IMR-90 (cell line): ENCODE measurements at places on chromosomes 2 and 18. TPM values are rescaled to one million over a fixed set of nuclear protein-coding genes. Genes with fewer than 3 reads are reported as not detected.

The SLC5A7 gene
- total RNA-seq = not detected in 2 replicates

The ALK gene
- not detected in 2 replicates for total RNA-seq

The DNER gene
- under 0.01 TPM in 2 replicates for total RNA-seq

The KCTD1 gene
- 4.7 and 5.0 TPM in 2 replicates for total RNA-seq

The LYG1 gene
- not detected in 2 replicates for total RNA-seq

The LHCGR gene
- total RNA-seq = under 0.01 and 0.18 TPM in 2 replicates

The PLB1 gene
- 0.90 and 1.4 TPM in 2 replicates for total RNA-seq

The REEP1 gene
- under 0.01 TPM in 2 replicates for total RNA-seq

The REG3G gene
- not detected in 2 replicates for total RNA-seq

The IGFBP2 gene
- 33.5 and 36.7 TPM in 2 replicates for total RNA-seq

The UNC80 gene
- total RNA-seq = not detected in 2 replicates

The CYP1B1 gene
- total RNA-seq = 1.1 and 1.9 TPM in 2 replicates

DNA sequence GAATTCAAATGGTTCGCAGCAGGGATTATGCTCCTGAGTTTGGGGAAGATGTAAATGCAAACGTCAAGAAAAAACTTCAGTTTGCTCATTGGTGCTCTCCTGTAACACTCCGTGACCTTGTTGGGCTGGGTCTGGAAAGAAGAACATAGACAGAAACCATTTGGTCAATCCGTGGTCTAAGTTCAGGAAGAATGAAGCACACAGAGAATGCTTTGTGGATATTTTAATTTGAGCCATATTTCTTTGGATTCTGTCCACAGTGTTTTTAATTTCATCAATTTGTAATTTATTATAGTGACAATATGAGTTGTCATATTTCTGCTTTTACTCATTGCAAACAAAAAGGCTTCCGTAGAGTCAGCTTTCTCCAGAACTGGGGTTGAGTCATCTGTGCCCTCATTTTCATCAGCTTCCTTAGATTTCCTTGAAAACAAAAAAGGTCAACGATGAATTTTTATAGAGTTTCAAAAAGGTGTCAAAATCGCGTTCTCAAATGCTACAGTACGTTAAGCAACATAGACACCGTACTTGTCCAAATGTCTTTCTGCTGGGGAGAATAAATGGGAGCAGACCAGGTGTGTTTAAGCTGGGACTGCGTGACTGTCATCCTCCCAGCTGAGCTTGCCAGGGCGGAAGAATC is 606.4 kb downstream of the RNF144A start:
- DNase-seq = no peak

DNA sequence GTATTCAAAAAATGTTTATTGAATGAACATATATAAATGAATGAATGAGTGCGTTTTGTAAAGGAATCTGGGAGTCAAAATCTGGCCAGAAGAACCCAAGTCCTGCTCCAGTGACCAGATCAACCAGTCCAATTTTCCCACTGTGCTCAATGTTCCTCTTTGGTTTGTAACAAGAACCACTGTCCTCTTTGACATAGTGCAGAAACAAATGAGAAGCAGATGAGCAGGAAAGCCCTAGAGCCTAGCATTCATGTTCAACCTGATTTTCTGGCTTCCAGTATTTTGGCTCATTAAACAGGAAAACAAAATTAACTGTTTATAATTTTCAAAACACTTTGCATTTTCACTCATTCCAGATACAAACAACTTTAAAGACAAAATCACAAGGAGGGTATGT is 23.2 kb downstream of the FAM124B start:
- no peak for DNase-seq

DNA sequence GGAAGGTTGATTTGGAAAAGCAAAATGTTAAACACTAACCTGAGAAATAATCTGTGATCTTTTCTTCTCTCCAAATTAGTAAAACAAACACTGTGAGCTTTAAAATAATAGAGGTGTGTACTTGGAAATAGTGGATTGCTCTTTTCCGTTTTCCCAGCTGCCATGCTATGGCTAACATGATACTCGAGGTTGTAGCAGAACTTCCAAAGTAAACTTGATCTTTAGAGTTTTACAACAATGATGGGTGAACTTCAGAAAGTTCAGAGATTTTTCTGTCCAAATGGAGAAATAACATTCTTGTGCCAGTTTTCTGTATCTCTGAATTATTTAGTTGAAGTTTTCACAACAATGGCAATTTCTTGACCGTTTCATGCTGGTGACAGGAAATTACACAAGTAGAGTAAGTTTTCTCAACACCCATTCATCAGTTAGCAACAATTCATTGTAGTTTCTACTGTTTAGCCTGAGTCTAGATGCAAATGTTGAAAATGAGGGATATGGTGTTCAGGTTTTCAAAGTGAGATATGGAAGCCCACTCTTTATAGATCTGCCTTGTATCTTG is 135.3 kb upstream of the CTAGE1 start:
- DNase-seq = no peak

DNA sequence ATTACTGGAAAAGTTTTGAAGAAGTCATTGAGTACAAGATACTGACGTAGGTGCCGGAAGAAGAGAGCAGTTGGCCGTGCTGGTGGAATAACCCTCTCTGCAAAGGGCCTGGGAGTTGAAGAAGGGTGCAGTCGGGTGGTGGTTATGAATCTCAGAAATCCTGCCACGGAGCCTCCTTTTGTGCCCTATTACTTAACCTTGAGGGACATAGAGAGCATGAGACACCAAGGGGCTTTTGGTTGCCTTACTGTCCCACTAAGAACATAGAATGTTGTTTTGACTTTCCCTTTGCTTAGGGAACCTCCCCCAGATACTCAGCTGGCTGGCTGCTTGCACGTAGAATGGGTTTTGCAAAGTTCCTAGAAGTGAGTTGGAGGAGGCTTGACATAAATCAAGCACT is 1.3 kb upstream of the CD28 start:
- no peak for DNase-seq

- DNase-seq = no peak
Observed at GRCh38 chr2:42386682-42387081, 25.7 kb upstream of the COX7A2L start.

DNA sequence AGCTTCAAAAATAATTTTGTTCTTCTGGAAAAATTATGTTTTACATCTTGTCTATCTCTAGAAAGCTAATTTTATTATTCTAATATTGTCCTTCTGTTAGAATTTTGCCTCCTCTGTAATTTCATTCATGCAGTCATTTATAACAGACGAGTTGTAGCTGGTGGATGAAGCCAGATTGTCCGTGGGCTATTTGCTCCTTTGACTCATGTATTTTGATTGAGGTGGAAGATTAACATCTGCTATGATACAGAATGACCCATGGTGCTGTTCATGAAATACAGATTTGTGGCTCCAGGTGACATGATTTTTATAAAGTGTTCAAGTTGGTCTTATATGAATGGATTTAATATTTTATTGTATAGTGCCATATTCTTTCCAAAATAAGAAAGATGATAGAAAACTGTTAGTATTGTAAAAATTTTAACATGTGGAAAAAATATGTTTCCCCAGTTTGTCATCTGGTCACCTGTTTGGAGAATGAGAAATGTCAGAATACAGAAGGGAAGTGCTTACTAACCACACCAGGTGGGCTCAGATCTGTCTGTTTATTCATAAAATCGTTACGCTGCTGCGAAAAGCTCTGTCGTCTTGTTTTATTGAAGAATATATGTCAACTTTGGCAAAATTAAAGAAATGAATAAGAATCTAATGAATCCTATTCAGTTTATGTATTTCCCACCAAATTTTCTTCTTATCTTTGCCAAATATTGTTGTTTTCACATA is 20.4 kb upstream of the L3MBTL4 start:
- no peak for DNase-seq

- no peak for DNase-seq
Observed at GRCh38 chr18:76725445-76725844, 96.9 kb upstream of the ZNF236 start.

- no peak for DNase-seq
Observed at GRCh38 chr18:27042177-27042576, 142.9 kb downstream of the CHST9 start.

GRCh38 chr2:19360266-19360965 is 2.0 kb upstream of the OSR1 start:
- no peak for DNase-seq

DNA sequence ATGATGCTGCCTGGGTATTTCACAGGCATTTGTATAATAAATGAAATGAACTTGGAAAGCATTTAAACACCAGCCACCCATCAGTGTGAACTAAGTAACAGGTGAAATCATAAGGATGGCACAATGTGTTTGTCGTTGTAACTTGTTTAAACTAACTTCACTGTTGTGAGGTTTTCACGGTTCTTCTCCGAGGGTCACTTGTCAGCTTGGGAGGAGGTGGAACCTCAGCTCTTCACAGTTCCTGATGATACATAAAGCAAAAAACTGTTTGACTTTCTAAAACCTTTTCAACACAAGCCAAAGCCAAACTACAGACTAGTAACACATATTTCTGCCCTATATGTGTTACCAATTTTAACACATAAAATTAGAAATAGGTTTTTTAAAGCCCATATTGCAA is 13.1 kb downstream of the TMEM18 start:
- no peak for DNase-seq

DNA sequence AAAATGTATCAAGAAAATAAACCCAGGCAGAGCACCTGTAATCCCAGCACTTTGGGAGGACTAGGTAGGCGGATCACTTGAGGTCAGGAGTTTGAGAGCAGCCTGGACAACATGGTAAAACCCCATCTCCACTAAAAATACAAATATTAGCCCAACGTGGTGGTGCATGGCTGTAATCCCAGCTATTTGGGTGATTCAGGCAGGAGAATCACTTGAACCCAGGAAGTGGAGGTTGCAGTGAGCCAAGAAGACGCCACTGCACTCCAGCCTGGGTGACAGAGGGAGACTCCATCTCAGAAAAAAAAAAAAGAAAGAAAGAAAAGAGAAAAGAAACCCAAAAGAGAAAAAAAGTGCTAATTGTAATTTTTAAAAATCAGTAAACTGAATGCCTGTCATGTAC is 41.4 kb downstream of the DDX18 start:
- DNase-seq = no peak

- DNase-seq = peak; percentile 75
Observed at GRCh38 chr2:230885463-230886130, 20.9 kb downstream of the ITM2C start.

GRCh38 chr2:25256488-25256875 is 85.2 kb downstream of the DNMT3A start:
- no peak for DNase-seq

DNA sequence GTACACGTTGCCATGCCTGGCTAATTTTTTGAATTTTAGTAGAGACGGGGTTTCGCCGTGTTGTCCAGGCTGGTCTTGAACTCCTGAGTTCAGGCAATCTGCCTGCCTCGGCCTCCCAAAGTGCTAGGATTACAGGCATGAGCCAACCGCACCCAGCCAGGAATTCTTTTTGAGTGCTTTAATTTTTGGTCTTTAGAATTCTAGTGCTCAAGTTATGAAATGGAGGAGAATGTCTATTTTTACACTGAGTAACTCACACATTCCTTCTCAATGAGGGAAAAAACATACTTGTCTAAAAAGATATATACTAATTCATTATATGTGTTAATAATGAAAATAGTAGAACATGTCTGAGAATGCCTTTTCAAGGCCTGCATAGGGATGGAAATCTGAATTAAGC is 8.5 kb downstream of the ZNF396 start:
- DNase-seq = no peak

GRCh38 chr2:73611867-73612266 is 30.4 kb downstream of the NAT8 start:
- DNase-seq = peak; percentile 31

GRCh38 chr2:149902081-149902480 is 314.5 kb upstream of the MMADHC start:
- DNase-seq = no peak

DNA sequence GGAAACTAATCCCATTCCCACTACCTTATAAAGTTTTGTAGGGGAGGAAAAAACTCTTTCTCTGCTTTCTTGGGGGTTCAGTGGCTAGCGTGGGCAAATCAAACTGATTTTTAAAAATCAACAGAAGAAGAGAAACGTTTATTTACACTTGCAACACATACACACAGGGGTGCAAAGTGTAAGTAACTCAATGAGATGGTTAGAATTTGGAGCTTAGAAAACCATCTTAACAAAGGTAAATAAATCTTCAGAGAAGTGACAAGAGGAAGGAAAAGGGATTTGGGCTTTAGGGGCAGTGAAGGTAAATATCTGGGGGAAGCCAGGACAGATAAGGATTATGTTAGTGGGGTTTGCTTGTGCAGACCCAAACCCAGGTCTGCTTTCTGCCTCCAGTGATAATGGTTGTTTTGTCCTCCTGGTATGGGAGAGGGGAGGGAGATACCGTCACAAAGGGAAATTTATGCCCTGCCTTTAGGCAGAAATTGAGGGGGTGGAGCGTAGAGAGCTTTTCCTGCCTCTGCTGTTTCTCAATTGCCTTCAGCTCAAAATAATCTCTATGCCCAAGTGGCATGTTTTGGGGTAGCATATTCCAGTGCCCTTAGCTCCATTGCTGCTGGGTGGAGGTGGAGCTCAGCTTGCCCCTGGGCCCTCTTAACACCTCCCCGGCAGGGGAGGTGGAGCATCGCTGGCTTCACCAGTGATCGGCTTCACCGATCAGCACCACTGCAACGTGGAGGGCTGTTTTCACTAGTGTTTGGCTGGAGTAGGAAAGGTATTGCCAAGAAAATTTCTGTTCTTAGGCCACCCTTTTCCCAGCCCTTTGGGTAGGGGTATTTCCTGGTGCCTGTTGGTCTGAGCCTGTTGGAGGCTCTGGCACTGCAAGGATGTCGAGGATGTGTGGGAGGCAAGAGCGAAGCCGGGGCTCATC is 92.2 kb downstream of the TEX51 start:
- DNase-seq = no peak

GRCh38 chr2:74216642-74217041 is 18.2 kb downstream of the MTHFD2 start:
- no peak for DNase-seq

DNA sequence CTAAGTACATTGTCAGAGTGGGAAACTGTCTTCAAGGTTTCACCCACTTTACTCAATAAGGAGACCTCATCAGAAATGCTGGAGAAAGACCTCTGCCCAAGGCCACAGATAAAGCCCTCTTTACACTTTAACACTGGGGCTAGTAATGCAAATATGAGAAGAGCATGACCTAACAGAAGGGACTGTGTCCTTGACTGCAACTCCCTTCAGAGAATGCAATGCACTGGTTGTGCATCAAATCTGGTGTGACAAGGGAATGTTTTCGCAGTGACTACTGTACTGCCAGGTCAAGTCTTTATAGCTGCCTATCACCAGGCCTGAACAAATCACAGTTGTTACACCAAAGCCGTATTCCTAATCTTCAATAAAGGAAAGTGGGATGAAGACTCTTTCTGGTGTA is 28.6 kb downstream of the CDH19 start:
- DNase-seq = no peak

DNA sequence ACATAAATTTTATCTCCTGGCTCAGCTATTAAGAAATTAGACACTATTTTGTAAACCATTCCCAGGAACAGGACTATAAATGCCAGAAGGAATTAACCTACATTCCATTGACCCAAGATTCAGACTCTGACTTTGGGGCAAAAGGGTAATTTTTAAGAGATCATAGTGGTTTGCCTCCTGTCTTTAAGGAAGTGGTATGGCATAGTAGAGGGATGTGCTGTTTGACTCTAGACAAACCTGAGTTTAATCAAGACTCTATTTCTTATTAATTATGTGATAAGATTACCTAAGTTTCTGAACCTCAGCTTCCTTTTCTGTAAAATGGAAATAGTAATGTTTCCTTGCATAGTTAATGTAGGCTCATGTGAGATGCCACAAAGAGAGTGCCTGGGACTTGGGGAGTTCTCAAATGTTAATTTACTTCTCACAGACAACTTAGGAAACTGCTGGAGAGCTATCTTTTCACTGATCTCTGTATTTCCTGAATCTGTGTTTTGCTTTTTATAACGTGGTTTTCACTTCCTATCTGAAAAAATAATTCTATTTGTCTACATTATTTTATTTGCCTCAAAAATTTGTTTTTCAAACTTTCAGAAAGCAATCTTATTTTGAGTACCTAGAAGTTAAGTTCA is 11.9 kb upstream of the SLC40A1 start:
- DNase-seq = no peak

- no peak for DNase-seq
Observed at GRCh38 chr2:98086491-98087446, at the start of gene VWA3B. TSS of gene VWA3B (plus strand) at chr2:98087167. CDS start at chr2:98093093, 5,926 bp downstream.
